ENCODE measurements at places on chromosomes 11 and 22.
A peak's percentile ranks its signal among the peaks of the same experiment; 100 is the strongest.

DNA sequence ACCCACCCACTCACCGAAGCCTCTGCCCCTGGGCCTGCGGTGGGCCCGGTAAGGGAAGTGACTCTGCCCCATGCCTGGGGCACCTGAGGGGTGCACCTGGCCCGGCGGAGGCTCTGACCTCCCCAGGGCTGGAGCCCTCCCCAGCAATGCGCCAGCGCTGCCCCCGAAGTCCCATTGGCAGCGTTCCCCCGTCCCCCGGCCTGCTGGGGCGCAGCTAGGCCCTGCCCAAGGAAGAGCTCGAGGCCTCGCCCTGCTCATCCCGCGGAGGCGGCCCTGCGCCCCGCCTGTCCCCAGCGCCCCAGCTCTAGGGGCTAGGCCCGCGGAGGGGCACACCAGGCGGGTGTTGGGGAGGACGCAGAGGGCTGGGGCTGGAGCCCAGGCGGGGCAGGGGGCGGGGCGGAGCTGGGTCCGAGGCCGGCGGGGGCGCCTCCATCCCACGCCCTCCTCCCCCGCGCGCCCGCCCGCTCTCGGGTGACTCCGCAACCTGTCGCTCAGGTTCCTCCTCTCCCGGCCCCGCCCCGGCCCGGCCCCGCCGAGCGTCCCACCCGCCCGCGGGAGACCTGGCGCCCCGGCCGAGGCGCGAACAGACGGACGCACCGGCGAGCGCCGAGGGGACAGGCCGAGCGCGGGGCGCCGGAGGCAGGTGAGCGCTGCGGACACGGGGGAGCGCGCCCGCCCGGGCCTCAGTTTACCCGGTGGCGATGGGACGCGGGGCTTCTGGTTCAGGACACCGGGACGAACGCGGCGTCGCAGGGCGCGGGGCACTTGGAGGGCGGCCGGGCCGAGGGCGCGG, at the start of gene EPS8L2:
Gene EPS8L2 (plus strand): TSS at position 586 of the 793 bp plus-strand sequence. CDS start 3,177 bp downstream, outside the sequence.
- DNase-seq: peak; percentile 35

DNA sequence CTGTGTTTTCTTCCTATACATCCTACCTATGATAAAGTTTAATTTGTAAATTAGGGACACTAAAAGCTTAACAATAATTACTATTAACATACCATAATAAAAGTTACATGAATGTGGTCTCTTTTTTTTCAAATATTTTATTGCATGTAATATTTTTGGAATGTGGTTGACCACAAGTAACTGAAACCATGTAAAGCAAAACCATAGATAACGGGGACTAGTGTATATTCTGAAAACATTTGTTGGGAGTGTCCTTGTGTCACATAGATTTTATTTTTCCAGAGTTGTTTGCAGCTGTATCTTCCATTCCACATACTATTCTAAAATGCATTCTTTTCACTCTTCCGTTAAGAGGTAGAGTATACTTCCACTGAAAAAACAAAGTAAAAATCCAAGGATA, 200.4 kb downstream of the KIF18A start:
- no peak for DNase-seq

GRCh38 chr22:29203488-29204454, 1.9 kb upstream of the EMID1 start:
- DNase-seq: no peak

DNA sequence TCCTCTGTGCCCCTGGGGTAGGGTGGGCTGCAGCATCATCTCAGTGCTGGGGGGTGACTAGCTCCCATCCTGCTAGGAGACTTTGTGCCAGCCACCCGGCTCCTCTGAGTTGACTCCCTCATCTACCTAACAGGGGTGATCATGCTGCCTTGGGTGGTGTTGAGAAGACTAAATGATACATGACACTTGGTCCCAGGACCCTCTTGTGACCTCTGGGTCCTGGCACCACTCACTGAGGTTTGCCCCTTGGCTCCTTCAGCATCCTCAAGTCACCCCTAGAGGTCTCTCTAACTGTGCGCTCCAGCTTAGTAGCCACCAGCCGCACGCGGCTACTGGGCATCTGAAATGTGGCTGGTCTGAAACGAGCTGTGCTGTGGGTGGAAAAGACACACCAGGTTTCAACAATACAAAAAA, 72.1 kb downstream of the LRRC32 start:
- no peak for DNase-seq

GRCh38 chr11:118219244-118219643, 5.6 kb downstream of the JAML start:
- DNase-seq: no peak

GRCh38 chr11:1076061-1076665, 1.5 kb downstream of the MUC2 start:
- DNase-seq: no peak

- no peak for DNase-seq
Observed at GRCh38 chr22:41300661-41301060, 664 bp upstream of the ZC3H7B start.

GRCh38 chr22:26701323-26701722, 43.9 kb downstream of the MIAT start:
- no peak for DNase-seq

DNA sequence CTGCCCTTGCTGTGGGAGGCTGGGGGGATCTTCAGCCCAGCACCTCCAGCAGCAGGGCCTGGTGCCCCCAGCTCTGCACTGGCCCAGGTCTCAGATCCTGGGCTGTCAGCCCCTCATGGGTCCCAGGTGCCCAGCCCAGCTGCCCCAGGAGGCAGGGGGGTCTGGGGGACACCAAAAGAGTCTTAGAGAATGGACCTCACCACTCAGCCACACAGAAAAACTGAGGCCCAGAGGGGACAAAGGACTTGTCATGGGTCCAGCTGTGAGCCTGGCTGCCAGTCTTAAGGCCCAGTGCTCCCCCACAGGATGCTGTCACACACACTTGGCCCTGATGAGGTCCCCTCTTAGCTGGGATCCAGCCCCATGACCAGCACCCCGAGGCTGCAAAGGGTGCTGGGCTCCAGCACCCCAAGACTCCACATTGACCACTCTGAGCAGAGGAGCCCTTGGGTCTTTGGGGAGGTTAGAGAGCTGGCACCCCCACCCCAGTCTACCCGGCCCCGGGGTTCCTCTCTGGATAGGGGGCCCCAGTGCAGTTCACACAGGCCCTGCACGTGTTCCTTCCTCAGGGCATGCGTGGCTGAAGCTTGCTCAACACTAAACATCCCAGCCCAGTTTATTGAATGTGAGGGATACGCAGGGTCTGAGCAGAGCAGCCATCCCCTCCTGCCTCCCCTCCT, 54.4 kb downstream of the IGLL5 start:
- DNase-seq: peak; percentile 15

DNA sequence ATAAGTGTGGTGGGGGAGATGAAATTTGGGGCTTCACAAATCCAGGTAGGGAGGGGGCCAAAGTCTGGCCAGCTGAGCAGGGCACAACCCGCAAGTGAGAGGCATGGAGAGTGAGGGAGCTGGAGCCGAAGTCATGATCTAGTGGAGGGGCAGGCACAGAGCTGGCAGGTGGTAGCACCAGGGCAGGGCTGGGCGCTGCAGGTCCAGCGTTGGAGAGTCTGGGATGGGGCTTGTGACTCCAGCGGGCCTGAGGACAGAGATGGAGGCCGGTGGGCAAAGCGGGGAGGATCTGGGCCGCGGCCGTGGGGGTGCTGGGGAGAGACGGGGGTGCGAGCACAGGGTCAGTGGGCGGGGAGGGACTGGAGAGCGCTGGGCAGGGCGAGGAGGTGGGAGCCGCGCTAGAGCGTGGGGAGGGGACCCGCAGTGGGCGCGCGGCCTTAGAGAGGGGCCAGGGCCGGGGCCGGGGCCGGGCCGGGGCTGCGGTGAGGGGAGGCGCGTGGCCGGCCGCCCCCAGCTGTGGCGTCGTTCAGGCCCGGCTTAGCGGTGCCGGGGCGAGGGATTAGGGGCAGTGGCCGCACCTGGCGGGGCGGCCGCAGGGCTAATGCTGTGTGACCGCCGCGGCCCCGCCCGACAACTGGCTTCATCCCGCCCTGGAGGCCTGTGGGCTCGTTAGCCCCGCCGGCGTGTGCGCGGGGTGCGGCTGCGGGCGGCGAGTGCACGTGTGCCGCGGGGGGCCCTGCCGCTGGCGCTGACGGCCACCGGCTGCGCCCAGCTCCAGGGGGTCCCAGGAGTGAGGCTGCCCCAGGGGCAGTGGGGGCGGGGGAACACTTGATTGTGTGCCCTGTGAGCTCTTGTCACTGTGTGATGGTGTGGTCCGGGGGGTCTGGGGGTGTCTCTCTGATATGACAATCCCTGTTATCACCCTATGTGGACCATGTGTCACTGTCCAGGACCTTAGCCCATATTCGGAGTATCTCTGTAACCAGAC, 23.6 kb upstream of the MYOD1 start:
- DNase-seq: no peak

- no peak for DNase-seq
Observed at GRCh38 chr22:20241579-20242392, 26.3 kb downstream of the RTN4R start.

GRCh38 chr11:131099013-131099412, 182.7 kb upstream of the SNX19 start:
- no peak for DNase-seq

- no peak for DNase-seq
Observed at GRCh38 chr11:1381793-1382425, 7.8 kb upstream of the BRSK2 start.

DNA sequence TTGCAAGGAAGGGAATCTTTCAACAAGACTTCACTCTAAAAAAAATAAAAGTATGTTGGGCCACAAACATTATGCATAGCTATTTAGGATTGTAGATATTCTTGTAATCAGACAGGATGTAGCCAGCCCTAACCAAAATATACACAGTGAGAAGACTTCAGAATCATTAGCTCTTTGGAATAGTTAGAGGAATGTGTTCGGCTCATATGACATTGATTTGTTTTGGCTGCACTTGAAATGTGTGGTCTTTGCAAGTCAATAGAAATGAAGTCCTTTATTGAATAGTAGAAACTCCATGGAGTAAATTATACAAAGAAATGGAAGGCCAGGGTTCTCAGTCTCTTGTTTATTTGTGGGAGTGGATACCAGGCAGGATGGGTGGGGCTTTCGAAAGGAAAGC, 692.1 kb downstream of the NTM start:
- no peak for DNase-seq

- DNase-seq: no peak
Observed at GRCh38 chr11:132187386-132187785, 817.0 kb downstream of the NTM start.

GRCh38 chr11:125787827-125788226, at the start of gene PATE3:
TSS of gene PATE3 (plus strand) at chr11:125788127. CDS start at chr11:125788152, 25 bp downstream.
- no peak for DNase-seq

DNA sequence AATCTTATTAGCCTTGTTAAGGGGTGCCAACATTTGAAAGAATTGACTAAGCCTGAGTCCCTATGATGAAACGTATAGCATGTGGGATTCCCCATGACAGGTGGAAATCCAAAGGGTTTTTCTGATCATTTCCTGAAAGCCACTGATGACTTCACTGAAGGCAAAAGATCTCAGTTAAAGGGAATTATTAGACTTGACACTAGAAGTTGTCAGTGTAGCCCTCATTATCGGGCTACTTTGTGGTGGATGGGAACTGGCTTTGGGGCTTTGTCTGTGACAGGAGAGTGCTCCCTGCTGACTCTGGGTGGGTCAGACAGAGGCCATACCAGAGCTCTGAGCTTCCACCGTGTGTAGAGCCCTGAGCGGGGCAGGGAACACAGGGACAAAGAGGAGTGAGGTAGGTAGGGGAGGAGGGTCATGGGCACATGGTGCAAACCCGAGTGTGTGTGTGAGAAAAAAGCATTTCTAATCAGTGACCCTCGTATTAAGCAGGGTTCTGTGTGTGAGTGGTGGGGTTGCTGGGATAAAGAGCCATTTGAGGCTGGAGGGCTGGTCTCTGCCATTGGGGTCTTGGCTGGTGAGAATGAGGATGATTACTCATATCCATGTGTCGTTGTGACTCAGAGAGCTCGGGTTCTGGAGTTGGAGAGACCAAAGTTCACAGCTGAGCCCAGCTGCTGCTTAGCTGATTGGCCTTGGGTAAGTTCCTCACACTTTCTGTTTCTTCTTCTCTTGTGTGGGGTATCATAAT, 101.1 kb downstream of the GRIK4 start:
- no peak for DNase-seq

- no peak for DNase-seq
Observed at GRCh38 chr11:116696381-116696941, 76.3 kb downstream of the BUD13 start.

DNA sequence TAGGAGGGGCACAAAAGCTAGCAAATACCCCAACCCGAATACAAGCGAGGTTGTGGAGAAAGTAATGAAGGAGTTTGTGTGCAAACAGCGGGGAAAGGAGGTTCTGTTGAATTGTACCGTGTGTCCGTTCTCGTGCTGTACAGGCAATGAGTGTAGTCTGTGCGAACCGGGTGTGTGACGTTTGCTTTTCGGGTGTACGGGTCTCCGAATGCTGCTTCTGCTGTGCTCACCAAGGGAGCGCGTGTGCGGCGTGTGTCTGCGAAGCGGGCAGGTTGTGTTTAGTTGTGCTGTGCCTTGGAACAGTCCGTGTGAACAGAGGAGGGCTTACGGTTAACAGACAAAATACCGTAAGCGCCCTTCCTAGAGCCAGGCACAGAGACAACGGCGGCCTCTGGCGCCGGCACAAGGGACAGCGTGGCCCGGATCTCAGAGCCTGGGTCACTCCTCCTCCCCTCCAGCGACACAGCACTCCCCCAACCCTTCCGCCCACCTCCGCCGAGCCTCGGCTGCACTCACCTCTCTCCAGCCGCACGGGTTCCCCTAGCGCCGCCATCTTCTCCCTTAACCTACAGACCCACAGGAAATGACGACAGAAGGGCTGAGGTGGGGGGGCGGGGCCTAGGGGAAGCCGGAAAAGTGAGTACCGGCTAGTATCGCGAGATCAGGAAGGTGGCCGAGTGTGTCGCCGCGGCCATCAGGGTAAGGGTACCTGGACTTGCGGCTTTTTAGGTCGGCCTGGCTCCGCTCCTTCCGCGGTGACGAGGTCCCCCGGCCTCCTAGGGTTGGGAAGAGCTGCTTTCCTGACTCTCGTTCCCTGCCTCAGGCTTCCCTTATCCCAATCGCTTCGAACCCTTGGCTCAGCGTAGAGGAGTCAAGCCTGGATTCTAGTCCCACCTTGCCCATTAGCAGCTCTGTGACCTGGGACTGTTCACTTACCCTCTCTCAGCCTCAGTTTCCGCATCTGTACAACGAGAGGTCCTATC, at the start of gene LIN7C:
Gene LIN7C (minus strand): TSS at position 570 of the 983 bp plus-strand sequence. CDS start 17 bp downstream, at position 553.
- peak; percentile 96 for DNase-seq

DNA sequence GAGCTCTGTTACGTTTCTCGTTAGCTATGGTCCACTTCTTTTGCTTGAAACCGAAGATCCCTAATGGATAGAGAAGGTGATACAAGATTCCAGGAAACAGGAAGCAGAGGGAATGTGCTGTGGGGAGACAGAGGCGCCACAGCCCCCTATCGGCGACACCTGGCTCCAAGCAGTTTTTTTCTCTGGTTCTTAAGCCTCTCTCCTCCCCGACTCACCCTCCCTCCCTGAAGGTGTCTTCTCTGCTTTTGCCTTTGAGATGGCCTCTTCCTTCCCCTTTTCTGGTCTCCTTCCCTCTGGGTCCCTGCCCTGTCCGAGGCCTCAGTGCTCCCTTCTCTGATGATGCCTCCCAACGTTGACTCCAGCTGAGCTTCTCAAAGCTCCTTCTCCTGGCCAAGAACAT, 14.2 kb upstream of the APOBEC3A start:
- DNase-seq: no peak

Measured in stimulated activated CD4-positive, alpha-beta T cell treated with anti-CD3 and anti-CD28 coated beads, Interleukin-2, amount 100 ng/mL, for 24 hours (primary cell).